ENCODE measurements at places on chromosomes 7 and 10.

GRCh38 chr7:19161671-19162070 lies 16.4 kb upstream of the FERD3L start:
- no peaks in the 10 kb centered on the region for H3K27me3 ChIP-seq
- DNase-seq, result no peak
- H3K36me3 ChIP-seq, result no peaks in the 10 kb centered on the region
- H3K27ac ChIP-seq, result no peak overlapping the region

DNA sequence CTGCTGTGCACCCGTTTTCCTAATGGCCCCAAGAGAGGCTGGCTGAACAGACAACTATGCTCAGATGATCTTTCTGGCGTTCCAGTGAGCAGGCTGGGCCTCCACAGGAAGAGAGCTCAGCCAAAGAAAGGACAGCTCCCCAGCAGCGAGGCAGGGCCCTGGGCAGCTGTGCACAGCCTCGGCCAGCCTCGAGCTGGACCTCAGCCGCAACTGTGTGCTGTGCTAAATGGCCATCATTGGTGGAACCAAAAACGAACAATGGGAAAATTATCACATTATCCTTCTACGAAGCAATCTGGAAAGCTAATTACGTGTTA lies 97.5 kb downstream of the CTBP2 start:
- no peak overlapping the region for H3K4me3 ChIP-seq
- no peak for DNase-seq
- H3K27me3 ChIP-seq, result no peaks in the 10 kb centered on the region

DNA sequence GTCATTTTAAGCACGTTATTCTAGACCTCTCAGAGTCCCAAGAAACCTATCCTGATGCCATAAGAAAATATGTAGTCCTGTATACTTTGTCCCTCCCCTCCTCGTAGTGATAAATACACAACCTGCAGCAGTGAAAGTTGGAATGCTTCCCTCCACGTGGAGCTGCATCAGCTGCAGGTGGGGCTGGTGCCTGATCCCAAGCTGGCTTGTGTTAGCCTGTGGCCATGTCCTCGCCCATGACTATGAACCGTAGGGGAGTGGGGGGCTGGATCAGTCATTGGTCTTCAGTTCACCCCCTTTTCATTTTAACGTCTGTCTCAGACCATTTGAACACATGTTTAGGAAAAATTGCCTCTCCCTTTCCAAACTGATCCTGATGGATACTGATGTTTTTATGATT lies 171.4 kb upstream of the HABP2 start:
- H3K36me3 ChIP-seq, result no peaks in the 10 kb centered on the region
- no peak for DNase-seq
- no peaks in the 10 kb centered on the region for H3K27me3 ChIP-seq
- H3K4me1 ChIP-seq, result 0 out of 2 replicates have a peak, but pooled peaks cover 14% of the 10 kb centered on the region
- H3K27ac ChIP-seq, result no peak overlapping the region
- H3K4me3 ChIP-seq, result no peak overlapping the region

- peaks cover 85% of the 10 kb centered on the region for H3K27me3 ChIP-seq
- no peak overlapping the region for H3K4me3 ChIP-seq
- no peak for DNase-seq
- H3K4me1 ChIP-seq, result no peaks in the 10 kb centered on the region
- H3K36me3 ChIP-seq, result no peaks in the 10 kb centered on the region
Observed at GRCh38 chr7:54680377-54681005, 78.5 kb downstream of the SEC61G start.

DNA sequence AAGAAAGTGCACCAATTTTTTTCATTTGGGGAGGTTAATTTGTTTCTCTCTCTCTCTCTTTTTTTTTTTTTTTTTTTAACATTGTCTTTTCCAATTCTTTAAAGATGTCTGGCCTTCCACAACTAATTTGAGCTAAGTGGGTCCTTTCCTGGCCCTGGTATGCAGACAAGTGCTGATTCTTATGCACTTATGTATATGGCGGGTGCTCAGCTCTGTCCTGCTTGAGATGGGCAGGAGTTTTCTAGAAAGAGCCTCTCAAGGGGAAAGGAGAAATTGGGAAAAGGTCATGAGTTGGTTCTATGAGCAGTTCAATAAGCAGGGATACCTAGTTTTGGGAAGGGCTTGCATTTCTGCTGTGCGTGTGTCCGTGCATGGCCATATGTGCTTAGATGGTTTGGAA lies 67.8 kb upstream of the NPVF start:
- H3K4me3 ChIP-seq, result no peak overlapping the region
- H3K36me3 ChIP-seq, result no peaks in the 10 kb centered on the region
- H3K4me1 ChIP-seq, result no peaks in the 10 kb centered on the region
- H3K27me3 ChIP-seq, result peaks cover 99% of the 10 kb centered on the region
- no peak for DNase-seq
- no peak overlapping the region for H3K27ac ChIP-seq

GRCh38 chr10:61029411-61029810 lies 85.4 kb upstream of the RHOBTB1 start:
- DNase-seq, result no peak
- no peak overlapping the region for H3K27ac ChIP-seq
- H3K4me3 ChIP-seq, result no peak overlapping the region
- H3K27me3 ChIP-seq, result no peaks in the 10 kb centered on the region

GRCh38 chr10:109932391-109932790 lies 9.1 kb upstream of the XPNPEP1 start:
- H3K36me3 ChIP-seq, result no peaks in the 10 kb centered on the region
- DNase-seq, result no peak
- no peaks in the 10 kb centered on the region for H3K27me3 ChIP-seq
- peaks cover 14% of the 10 kb centered on the region for H3K4me1 ChIP-seq
- no peak overlapping the region for H3K27ac ChIP-seq
- no peak overlapping the region for H3K4me3 ChIP-seq

- no peak for DNase-seq
- H3K36me3 ChIP-seq, result no peaks in the 10 kb centered on the region
- no peaks in the 10 kb centered on the region for H3K4me1 ChIP-seq
- H3K27ac ChIP-seq, result no peak overlapping the region
Observed at GRCh38 chr10:110756876-110757275, 112.7 kb downstream of the RBM20 start.

DNA sequence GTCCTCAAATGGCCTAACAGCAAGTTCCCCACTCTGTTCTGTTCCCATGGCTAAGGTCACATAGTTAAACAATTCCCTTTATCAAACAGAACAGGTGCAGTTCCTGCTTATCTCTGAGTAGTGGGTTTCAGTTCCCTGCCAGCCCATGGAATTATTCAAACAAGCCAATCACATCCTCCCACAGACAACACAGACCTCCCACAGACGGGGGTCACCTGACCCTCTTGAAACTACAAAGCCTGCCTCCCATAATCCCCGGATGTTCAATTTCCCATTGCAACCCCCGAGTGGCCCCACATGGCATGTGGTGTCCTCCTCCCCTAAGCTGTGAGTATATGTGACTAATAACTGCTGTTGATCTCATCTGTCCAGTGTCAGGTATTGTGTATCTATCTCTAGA lies 64.1 kb downstream of the TMEM168 start:
- no peaks in the 10 kb centered on the region for H3K27me3 ChIP-seq
- no peak overlapping the region for H3K4me3 ChIP-seq
- H3K27ac ChIP-seq, result no peak overlapping the region

- no peak overlapping the region for H3K4me3 ChIP-seq
- H3K27ac ChIP-seq, result no peak overlapping the region
- no peaks in the 10 kb centered on the region for H3K36me3 ChIP-seq
- peaks cover 37% of the 10 kb centered on the region for H3K4me1 ChIP-seq
- H3K27me3 ChIP-seq, result no peaks in the 10 kb centered on the region
Observed at GRCh38 chr7:155857141-155857540, 44.9 kb upstream of the SHH start.

DNA sequence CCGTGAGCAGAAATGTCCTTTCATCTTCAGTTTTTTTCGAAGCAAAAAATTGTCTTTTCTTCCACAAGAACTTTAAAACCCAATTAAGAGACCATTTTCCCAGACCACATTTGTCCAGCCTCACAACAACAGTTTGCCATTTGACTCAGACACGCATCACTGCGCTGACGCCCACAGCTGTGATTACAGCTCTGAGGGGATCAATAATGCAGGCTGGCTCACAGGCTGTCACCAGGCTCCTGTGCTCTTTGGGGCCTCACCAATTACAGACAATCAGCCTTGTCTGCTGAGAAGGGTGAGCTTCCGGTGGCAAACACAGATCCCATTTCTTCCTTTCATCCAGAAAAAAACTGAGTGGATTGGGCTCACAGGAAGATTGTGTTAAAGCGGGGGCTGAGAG lies 33.3 kb downstream of the DDC start:
- no peak for DNase-seq
- no peak overlapping the region for H3K4me3 ChIP-seq
- peaks cover 52% of the 10 kb centered on the region for H3K4me1 ChIP-seq

DNA sequence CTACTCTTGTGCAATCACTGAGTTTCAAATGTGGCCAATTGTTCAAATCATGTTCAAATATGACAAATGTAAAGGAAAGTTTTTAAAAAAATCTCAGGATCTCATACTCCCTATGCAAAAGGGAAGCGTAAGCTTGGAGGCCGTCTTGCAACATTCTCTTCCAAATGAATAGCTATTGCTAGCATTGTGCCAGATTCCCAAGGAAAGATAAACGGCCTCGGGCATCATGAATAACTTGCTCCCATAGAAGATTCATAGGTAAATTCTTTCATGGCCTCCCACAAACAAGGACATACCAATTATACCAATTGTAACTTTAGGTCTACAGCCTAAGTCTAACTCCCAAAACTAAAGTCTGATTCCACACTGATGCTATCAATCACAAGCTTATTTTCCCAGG lies 416.9 kb downstream of the THSD7A start:
- H3K27me3 ChIP-seq, result no peaks in the 10 kb centered on the region
- H3K4me3 ChIP-seq, result no peak overlapping the region
- H3K4me1 ChIP-seq, result 0 out of 2 replicates have a peak, but pooled peaks cover 4% of the 10 kb centered on the region

GRCh38 chr10:84269773-84270172 lies 24.9 kb downstream of the RGR start:
- H3K27ac ChIP-seq, result peak overlapping the region; percentile 64
- H3K4me1 ChIP-seq, result peaks cover 20% of the 10 kb centered on the region
- no peak overlapping the region for H3K4me3 ChIP-seq
- H3K27me3 ChIP-seq, result no peaks in the 10 kb centered on the region

GRCh38 chr7:110105840-110106239 lies 985.1 kb upstream of the LRRN3 start:
- no peak overlapping the region for H3K27ac ChIP-seq
- DNase-seq, result no peak
- H3K4me3 ChIP-seq, result no peak overlapping the region
- H3K4me1 ChIP-seq, result no peaks in the 10 kb centered on the region

DNA sequence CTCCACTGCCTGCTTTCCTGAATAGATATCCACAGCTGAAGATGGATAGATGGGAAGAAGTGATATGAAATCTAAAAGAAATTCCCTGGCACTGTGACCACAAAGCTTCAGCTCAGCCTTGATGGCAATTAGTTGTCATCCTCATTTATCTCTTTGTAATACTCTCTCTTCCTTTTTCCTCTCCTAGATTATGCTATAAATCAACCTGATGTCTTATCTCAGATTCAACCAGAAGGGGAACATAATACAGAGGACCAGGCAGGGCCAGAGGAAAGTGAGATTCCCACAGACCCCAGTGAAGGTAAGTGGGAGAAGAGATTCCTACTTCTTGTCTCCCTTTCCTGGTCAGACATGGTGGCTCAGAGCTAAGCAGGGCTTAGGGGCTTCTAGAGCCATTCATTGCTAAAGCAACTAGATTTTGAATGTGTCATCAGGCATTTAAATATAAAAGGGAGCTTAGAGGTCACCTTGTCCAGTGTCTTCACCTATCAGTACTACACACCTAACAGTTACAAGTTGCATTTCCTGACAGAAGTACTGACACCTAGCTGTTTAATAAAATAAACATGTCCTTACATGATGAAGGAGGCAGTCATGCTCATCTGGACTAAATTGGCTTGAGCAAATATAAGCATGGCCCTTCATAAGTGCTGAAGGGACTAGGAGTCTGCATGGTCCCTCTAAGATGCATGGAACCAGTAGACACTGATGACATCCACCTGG lies 19.5 kb downstream of the ZNF398 start:
- DNase-seq, result no peak
- H3K36me3 ChIP-seq, result peaks cover 15% of the 10 kb centered on the region
- H3K27ac ChIP-seq, result no peak overlapping the region
